ENCODE measurements at places on chromosomes 6 and 20.

- no peak for DNase-seq
These were observed 101.2 kb downstream of the SLC35B3 start for GRCh38 chr6:8334113-8334512.

- DNase-seq, result peak; percentile 53
These were observed 34.0 kb downstream of the NUDT3 start for GRCh38 chr6:34358389-34358905.

- DNase-seq, result no peak
These were observed 2.9 kb downstream of the SDC4 start for GRCh38 chr20:45345104-45345936.

DNA sequence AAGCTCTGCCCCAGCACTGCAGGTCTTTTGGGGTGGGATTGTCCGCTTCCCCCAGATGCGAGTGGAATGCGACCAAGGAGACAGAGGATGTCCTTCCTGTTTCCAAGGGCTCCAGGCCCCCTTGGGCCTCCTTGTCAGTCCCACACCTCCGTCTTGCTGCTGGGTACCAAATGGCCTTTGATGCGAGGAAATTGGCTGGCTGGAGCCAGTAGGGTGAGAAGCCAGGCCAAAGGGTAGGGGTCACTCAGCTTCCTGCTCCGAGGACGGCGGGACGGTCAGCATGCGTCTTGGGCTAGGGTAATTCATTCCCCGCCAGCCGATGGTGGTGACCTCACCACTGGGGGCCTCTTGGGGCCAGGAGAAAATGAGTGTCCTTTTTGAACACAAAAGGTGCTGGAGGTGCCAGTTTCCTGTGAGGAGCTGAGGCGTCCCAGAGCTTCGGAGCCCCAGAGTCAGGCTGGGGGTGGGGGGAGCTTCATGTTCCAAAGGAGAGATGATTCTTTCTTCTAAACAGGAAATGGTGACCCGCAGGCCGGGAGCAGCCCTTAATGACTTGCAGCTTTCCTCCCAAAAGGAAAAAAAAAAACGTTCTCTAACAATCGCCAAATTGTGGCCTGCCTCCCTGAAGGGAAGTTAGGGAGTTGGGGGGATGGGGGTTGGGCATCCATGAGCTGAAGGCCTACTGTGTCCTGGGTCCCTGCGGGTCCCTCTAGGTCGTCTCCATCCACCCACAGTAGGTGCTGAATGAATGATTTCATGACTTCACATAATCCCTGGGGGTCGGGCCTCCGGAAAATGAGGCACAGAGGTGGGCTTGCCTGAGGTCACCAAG is 6.7 kb downstream of the SNAI1 start:
- DNase-seq, result peak; percentile 83

- DNase-seq, result no peak
These were observed 19.8 kb upstream of the RGS17 start for GRCh38 chr6:153150752-153151440.

GRCh38 chr20:16257813-16258430 is 315.3 kb downstream of the KIF16B start:
- no peak for DNase-seq

GRCh38 chr20:62765432-62766070 is 30.7 kb upstream of the MRGBP start:
- DNase-seq, result no peak

DNA sequence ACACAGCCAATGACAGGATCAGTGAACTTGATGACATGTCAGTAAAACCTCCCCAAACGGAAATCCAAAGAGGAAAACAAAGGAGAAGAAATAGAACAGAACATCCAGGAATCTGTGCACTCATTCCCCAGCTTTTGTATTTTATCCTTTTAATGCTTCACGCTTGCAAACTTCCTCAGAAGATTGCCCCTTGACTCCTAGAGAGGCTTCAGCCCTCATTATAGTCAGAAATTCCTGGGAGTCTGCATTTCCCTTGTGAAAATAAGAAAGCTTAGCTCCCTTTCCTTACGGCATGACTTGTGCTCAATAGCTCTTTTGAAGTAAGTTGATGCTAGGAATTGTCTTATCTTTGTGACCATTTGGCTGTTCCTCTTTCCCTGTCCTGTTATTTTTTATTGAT is 313.6 kb upstream of the OPRM1 start:
- no peak for DNase-seq

DNA sequence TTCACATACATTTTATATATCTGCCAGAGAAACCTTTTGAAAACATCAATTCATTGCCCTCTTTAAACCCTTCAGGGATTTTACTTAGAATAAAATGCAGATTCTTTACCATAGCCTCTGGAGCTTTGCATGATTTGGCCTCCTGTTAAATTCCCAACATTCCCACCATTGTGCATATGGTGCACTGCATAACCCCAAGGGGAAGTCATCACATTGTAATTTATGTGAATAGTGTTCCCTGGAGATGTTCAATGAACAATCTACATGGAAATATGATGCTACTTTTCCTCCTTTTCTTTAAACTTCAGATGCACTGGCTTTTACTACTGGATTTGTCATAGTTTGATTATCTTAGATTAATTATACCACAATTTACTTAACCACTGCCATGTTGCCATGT is 94.7 kb downstream of the PHF3 start:
- DNase-seq, result no peak

DNA sequence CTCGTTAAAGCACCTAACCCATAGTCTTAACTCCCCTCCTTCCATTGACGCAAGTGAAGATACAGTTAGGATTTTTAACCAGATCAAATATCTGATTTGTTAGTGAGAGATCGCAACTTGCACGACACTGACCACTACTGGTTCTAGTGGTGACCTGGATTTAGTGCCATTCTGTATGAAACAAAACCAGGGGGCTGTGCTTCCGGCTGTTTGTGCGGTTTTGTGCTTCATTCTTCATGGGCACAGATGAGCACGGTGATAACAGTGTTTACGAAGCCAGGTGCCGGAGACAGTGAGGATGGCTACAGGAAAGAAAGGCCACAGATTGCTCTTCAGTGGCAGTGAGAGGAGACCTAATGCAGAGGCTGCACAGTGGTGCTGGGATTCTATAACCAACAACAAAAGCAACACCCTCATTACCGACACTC is 75.5 kb downstream of the NOL4L start:
- peak; percentile 52 for DNase-seq

DNA sequence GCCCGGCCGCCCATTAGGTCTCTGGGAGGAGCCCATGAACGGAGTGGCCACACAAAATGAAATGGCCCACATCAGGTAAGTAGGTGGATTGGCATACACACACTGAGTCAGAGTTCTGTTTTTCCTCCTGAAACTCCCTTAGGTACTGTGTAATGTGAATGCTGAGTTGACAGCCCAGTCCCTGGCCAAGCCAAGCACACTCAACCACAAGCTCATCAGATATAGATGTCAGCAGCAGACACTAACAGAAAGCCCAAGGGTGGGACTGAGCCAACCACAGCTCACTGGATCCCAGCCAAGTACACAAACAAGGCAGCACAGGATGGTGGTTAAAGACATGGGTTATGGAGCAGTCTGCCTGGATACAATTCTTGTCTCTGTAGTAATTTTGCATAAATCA is 403.4 kb downstream of the GJA1 start:
- no peak for DNase-seq

DNA sequence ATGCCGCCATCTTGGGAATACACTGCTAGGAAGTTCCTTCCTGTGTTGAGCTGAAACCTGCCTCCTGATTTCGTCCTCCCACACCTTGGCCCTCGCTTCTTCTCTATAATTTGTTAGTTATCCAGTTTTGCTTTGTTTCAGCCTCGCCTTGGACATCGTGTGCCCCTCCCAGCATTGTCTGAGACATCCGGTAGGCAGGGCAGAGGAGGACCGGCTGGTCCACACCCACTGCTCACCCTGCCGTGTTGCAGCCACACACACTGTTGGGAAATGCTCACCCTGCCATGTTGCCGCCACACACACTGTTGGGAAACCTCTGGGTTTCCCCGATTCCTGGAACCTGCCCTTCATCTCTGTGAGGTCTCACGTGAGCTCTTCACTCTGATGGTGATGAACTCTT is 105.1 kb downstream of the CDH4 start:
- no peak for DNase-seq

DNA sequence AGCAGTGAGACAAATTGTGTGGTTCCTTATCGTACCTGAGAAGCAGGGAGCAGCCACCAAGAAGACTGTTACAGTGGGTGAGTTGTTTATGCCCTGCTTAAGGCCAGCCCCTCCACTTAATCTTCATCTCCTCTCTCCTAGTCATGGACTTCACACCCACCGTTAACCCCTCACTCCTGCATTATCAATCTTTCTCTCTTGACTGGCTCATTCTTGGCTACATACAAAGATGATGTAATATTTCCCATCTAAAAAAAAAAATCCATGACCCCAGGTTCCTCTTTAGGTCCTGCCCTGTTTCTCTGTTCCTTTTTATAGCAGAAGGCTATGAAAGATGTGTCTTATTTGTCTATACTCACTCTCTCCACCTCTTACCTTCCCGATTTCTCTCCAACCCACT is 72.4 kb downstream of the SHLD1 start:
- DNase-seq, result no peak

DNA sequence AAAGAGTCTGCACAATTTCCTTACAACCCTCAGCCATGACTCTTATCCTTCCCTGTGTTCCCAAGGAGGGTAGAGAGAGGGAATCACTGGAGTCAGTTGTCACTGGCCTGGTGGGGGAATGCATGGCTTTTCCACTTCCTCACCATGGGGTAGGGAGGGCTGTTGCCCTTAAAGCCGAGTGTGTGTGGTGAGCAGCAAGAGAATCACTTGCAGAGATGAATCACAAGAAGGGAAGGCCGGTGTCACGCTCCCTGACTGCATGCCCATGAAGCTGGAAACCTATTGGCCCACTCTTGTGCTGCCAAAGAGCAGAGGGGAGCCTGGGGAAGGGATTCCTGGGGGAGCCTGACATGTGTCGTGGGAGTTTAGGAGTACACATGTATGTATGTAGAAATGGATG is 18.1 kb upstream of the BMP6 start:
- DNase-seq, result peak; percentile 72

DNA sequence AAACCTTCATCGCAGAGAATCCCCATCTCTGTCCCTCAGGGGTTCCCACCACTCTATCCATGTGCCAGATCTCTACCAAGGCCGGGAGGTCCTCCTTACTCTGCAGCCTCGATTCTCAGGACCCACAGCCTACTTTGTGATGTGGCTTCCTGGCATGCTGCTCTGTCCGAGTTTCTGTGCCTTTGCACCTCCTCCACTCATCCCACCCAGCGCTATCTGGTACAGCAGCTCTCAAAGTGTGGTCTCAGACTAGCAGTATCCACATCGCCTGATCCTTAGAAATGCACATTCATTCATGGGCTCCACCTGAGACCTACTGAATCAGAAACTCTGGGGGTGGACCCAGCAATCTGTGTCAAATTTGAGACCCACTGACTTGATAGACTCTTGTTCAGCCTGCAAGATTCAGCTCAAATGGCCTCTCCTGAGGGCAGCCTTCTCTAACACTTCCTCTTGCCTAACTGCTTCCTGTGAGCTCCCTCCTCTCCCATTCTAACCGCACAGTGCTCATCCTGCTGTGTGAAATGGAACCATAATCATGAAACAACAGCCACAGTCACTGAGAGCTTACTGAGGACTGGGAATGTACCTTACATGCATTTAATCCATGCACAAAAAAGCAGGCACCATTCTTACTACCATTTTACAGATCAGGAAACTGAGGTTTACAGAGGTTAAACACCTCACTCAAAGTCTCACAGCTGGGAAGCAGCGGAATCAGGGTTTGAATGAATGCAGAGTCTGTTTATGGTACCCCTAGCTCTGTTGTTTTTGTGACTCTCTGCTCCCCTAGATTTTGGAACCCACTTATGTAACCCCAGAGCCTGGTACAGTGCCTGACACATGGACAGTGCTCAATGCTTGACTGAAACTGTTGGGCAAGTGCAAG is 69.4 kb downstream of the JPH2 start:
- no peak for DNase-seq

DNA sequence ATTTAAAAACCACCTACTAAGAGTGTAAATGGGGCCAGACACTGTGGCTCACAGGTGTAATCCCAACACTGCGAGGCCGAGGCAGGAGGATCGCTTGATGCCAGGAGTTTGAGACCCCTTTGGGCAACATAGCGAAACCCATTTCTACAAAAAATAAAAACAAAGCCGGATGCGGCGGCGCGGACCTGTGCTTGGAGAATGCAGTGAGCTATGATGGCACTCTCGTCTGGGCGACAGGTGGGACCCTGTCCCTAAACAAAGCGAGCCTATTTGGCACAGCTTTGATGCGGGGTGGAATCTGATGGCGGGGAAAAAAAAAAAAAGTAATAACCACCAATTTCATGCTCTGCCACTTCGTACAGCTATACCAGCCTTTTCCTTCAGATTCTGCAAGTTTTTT is 1.1 kb downstream of the TCP1 start:
- DNase-seq, result no peak

DNA sequence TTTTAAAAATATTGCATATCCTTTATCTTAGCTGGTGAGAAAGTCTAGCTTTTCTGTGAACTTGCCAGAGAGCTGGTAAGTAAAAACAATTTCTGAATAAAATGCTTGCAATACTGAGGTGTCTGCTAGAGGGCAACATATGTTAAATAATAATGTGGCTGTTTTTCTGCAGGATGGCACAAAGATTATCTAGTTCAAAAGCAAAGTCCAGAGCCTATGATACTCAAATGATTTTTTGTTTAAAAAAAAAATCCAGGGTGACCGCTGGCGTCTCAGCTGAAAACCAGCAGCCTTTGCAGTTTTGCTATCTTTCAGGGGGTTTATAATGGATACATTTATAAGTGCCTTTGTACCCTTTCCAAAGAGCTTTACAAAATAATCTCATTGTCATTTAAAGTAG is 194.9 kb downstream of the PHACTR1 start:
- peak; percentile 53 for DNase-seq

GRCh38 chr6:26205161-26205624 is 118.0 kb downstream of the HFE start:
- DNase-seq, result peak; percentile 67

DNA sequence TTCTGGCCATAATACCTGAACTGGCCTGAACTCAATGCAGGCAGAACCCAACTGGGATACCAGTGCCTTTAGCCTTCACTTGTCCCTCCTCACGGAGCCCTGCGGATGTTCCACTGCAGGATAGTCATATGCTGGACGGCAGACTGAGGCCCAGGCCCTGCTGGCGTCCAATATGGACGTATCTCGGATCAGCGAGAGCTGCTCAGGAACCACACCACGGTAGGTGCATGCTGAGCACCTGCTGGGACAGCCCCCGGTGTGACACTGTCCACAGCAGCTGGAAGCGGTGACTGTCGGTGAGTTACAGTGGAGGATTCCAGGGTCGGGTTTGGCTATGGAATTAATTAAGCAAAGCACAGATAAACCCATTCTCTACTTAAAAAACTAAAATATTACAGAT is 48.7 kb downstream of the PSMG4 start:
- no peak for DNase-seq

DNA sequence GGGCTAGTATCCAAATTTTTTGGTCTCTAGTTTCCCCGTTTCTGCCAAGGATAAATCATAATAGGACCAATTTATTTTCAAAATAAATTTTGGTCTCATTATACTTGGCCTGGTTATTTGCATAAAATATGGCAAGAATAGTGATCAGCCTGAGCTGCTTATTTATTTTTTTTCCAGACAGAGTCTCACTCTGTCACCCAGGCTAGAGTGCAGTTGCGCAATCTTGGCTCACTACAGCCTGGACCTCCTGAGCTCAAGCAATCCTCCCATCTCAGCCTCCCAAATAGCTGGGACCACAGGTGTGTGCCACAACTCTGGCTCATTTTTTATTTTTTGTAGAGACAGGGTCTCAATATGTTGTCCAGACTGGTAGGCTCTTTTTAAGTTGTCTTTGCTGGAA is 329.5 kb downstream of the PACRG start:
- DNase-seq, result no peak

Measured in AG20443 (cell line).